Activated CD4-positive, CD25-positive, alpha-beta regulatory T cell treated with anti-CD3 and anti-CD28 coated beads, Interleukin-2, amount 50 U/mL, for 16 hours (primary cell): ENCODE measurements at places on chromosomes 4 and X.

DNA sequence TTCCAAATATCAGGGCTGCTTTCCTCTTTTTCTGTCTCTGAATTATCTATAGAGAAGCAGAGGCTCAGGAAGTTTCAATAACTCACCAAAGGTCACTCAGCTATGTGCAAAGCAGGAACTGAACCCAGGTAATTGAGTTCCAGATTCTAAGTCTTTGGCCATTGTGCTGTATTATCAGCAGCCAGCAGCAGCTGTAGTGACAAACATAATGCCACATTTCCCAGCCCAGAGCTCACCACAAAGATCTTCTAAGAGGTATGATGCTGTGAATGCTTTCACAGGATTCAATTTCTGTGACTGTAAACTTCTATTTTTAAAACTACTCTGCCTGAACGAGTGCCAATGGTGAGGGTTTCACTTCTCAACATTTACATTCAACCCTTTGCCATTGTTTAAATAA lies 56.4 kb downstream of the SPOCK3 start:
- no peak for DNase-seq

DNA sequence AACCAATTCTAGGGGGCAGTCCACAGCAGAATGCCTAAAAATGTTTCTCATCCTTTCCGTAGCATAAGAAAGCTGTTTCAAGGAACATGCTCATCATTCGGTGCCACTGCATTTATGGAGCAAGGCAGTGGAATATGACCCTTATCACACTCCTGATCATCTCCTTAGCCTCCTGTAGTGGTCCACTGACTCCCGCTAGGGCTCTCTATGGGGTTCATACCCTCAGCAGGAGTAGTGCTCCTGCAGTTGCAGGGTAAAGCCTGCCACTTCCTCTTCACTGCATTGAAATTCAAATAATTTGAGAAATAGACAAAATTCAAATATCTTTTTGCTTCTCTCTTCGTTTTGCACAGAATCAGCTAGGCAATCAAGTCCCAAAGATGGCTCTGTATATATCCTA lies 107.0 kb downstream of the NDST3 start:
- no peak for DNase-seq

- DNase-seq: no peak
Observed at GRCh38 chr4:123474817-123475216, 78.2 kb downstream of the SPRY1 start.

DNA sequence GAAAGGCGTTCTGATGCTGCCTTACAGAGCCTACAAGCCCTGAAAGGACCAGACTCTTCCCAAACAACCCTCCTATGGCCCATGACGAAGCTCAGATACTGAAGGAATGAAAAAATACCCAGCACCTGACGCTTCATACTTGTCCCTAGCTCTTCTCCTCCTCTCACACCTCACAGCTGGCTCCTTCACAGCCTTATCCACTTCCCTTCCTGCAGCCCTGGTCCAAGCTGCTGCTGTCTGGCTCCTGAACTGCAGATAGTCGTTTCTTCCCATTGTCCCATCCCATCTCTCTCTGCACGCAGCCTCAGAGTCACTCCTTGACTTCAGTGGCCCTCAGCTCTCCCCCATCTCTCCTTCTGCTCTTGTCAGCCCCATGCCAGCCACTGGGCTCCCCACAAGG lies 56.6 kb downstream of the FAM193A start:
- no peak for DNase-seq

GRCh38 chr4:80096175-80096850 lies 23.3 kb upstream of the ANTXR2 start:
- DNase-seq: no peak

GRCh38 chr4:135124196-135124595 lies 922.6 kb upstream of the PABPC4L start:
- no peak for DNase-seq

- no peak for DNase-seq
Observed at GRCh38 chr4:82905205-82905604, 4.7 kb downstream of the THAP9 start.

DNA sequence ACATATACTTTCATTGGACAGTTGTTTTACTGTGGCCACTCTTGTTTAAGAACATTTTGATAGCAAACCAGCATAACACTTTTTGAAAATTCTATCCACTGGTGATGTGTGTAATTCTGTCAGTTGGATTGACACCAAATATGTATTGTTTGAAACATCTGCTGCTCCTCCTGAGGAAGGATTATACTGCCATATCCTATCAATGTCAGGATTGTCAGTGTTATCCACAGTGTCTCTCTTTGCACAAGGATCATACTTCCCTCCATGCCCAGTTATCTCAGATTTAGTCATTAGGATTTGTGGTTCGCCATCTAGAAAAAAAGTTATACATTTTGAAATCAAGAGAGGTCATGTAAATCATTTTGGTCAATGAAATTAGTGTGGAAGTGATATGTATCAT lies 1859.6 kb downstream of the C4orf33 start:
- no peak for DNase-seq

DNA sequence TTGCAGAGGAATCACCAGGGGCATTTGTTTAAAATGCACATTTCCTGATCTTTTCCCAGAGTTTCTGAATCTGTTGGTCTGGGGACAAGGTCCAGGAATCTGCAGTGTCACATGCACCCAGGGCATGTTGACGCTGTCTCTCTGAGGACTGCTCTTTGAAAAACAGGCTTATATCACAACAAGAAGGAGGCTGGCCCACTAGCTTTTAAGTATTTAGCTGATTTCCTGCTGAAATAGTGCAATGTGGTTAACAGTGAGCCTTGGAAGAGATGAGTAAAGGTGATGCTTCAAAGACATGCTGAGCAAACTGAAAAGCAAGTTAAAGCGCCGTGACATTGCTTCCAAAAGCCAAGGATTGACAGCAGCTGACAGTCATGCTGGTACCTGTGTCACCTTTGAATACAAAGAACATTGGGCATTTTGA lies 18.6 kb upstream of the SEPSECS start:
- DNase-seq: no peak

DNA sequence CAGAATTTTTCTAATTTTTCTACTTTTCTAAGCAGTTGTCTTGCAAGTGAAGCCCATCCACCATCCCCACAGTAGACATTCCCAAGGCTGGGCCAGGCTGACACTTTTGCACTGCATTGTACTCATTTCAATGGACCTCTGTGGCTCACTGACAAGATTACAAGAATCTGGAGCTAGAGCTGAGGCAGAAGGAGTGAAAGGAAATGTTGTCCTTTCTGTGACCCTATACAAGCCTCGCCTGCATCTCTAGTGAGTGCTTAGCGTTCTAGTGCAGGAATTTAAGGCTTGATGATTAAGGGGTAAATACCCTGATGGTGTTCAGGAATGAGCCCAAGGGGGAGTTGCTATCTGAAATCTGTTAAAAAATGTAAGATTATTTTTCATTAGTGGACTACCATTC lies 6.3 kb downstream of the MAGED1 start:
- DNase-seq: no peak

DNA sequence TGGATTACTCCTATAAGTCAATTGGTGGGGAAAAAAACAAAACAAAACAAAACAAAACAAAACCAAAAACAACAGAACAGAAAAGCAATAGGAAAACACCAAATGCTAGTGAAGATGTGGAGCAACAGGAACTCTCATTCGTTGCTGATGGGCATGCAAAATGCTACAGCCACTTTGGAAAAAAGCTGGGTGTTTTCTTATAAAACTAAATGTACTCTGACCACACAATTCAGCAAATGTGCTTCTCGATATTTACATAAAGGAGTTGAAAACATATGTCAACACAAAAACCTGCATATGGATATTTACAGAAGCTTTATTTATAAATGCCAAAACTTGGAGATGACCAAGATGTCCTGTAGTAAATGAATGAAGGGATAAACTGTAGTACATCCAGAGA lies 703.6 kb upstream of the FAM241A start:
- no peak for DNase-seq

DNA sequence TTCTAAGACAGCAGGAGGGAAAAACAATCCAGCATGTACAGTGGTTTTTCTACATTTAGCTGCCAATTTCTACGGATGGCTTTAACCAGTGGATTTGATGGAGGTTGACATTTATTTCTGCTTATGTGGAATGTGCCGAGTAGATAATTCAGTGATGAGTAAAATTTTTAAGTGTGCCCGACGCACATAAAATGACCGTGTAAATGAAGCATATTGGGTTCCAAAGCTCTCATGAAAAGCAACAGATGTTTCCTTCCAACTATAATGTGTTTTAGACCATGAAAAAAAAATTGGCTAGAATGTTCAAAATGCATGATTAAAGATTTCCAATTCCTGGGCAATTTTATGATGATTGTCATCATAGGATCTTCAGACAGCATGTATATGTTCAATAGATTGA lies 14.1 kb downstream of the INPP4B start:
- DNase-seq: no peak

DNA sequence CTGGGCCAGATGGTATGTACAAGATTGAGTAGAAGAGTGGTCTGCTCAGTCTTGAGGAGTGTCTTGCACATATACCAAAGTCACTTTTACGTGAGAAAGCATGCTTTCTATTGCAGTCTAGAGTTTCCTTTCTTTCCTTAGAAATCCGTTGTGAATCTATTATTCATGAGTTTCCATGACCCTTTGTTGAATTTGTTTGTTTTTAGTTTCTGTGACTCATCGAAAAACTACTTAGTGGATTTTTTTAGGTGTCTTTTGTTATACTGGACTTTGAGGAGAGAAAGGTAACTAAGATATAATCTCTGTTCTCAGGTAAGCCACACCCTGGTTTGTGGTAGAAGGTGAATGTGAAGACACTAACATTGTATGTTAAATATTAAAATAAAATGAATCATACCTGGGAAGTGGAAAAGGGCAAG lies 23.0 kb downstream of the GALNT7 start:
- no peak for DNase-seq

DNA sequence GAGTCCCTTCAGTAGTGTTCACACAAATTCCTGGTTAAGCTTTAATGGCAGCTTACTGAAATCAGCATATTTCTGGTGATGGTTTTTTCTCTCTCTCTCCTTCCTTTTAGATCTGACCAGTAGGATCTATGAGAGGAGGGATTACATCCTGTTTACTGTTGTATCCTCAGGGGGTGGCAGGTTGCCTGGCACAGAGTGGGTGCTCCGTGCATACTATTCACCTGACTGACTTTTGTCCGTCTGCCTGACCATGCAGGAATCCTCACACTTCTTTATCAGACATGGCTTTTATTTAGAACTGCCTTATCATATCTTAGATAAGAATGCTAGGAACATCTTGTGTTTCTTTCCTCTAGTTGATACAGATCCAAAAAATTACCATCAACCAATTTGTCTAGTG lies 29.6 kb downstream of the MCUB start:
- no peak for DNase-seq

DNA sequence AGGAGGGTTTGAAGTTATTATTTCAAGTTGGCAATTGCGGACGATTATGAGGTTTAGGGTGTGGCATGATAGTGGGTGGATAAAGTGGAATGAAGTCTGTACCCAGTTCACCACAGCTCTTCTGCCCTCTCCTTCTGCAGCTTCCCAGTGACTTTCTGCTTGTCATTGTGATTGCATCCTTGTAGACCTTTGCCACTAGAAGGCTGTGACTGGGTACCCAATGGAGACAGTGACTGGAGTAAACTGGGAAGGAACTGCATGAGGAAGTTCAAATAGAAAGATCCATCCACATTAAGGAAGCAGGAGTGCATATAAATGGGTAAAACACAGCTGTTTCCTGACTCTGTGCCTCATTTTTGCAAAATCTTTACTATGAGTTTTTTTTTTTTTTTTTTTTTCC lies 53.5 kb upstream of the SPANXN3 start:
- DNase-seq: no peak

GRCh38 chr4:74111990-74112389 lies 13.0 kb upstream of the CXCL2 start:
- DNase-seq: no peak

GRCh38 chr4:60944060-60944459 lies 256.1 kb upstream of the ADGRL3 start:
- DNase-seq: no peak

DNA sequence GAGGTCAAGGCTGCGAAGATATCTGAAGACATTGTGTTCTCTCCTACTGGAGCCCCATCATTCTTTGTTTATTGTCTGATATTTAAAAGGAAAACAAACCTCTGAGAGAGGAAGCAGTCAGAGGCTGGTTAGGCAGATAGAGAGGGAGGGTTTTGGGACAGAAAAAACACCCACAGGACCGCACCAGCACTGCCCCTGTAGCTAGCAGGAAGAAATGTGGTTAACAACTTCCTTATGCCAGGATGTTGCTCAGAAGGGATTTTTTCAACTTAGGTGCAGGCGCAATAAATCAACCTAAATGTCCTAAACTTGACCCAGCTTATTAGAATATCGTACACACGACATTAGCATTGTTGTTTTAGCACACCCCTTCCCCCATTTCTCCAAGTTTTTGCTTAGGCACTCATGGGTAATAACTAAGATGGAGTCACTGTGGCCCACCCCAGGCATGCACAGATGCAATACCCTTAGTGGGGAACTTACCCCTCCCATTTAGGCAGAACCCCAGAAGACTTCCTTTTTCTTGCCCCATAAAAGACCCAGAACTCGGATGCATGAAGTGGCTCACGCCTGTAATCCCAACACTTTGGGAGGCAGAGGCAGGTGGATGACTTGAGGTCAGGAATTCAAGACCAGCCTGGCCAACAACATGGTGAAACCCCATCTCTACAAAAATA lies 2.8 kb upstream of the ZNF718 start:
- no peak for DNase-seq

DNA sequence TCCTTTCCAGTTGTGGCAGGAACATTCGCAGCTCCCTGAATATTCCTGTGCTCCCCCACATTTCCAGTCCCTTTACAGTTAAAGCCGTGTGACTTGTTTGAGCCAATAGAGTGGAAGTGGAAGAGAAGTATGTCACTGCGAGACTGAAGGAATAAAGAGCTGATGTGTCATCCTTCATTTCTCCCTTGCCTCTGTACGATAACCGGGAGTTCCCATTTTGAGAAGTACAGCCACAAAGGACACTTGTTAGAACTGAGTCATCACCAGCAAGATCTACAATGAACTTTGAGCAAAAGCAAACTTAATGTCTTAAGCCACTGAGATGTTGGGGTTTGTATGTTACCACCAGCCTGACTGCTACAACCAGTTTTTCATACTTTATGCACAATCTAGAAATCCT lies 92.3 kb downstream of the SPRY1 start:
- no peak for DNase-seq

DNA sequence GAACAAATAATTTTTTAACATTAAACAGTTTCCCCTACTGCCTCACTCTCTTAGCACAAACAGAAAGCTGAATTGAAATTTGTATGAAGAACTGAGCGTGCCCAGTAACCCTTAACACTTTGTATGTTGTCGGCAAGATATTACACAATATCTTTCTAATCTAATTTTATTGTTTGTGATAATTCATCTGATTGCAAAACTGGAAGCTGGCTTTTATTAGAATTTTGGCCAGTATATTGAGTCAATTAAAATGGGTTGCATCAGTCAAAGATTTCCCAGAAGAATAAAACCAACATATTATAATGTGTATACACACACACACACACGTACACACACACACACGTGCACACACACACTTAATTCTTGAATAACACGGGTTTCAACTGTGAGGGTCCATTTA lies 2332.1 kb downstream of the PCDH7 start:
- DNase-seq: no peak

GRCh38 chrX:101385026-101385684 lies 836 bp downstream of the BTK start:
- DNase-seq: no peak
